NCI-H1092 (cell line): ENCODE measurements at places on chromosomes 11 and 22.

DNA sequence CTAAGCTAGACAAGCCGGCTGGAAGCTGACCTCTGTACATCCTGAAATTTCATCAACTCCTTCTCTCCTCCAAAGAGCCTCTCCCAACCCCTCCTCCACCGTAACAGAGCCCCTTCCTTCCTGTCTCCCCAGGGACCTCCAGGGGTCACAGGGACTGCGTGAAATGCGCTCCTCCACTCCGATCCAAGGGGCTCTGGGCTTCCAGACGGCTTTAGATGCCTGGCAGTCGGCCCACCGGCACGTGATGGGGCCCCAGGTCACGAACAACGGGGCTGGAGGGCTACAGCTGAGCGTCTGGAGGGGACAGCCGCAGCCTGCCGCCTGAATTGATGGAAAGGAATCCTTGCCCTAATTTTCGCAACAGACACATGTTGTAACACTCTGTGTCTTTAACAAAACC is 264.1 kb downstream of the MN1 start:
- DNase-seq = no peak

GRCh38 chr22:45506816-45507360 is 4.2 kb downstream of the FBLN1 start:
- DNase-seq = no peak

- DNase-seq = no peak
These were observed 107.7 kb upstream of the DDI1 start for GRCh38 chr11:103928802-103929161.

- DNase-seq = no peak
These were observed 574.8 kb downstream of the JRKL start for GRCh38 chr11:96964661-96965060.

GRCh38 chr11:118913411-118914125 is 12.2 kb downstream of the BCL9L start:
- no peak for DNase-seq

DNA sequence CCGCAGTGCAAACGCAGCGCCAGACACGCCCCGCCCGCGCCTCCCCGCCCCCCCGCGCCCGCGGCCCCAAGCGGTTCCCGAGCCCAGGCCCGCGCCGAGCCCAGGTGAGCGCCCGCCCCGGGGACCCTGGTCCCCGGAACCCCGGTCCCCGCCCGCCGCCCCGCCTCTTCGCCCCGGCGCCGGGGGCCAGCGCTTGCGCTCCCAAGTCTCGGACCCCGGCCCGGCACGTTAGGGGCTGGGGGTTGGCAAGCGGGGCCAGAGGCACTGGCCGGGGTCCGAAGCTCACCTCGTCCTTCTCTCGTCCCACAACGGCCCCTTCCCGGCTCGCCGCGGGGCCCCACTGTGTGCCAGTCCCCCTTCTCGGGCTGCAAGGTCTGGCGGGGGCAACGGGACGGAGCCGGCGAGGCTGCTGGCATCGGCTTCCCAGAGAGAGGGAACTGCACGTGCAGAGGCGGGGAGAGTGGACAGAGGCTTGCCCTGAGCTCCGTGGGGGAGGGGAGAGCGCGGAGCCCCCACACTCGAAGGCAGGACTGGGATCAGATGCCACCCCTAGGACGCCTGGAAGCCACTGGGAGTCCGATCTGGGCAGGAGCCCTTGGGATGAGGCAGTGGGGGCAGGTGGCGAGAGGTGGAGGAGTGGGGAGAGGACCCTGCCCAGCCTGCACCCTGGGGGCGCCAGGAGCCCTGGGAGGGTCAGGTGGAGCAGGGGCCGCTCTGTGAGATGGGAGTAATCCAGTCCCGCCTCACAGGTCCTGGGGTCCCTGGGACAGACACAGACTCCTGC is 1.8 kb upstream of the AIFM3 start:
- no peak for DNase-seq

DNA sequence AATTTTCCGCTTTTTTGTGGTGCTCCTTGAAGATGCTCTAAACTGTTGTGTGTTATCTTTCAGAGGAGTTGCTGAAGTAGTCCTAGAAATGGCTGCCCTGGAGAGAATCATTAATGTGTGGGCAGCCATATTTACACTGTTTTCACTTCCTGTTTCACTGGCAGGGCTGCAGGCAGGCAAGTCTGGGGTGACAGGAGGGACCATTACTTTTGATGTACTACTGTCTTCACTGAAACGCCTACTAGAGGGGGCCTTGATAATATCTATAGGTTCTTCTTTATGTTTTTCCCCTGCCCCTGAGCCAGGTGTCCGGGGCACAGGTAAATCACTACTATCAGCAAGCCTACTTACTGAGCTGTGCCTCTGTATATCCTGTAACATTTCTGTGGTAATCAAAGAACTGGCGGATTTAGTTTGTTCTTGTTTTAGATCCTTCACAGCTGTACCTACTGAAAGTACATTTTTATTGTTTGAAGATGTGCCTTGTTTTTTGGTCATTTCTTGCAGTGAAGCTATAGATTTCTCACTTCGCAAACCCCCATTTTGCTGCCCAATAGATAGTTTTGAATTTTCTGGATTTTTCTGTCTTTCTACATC is 39.7 kb downstream of the ACAT1 start:
- DNase-seq = no peak

DNA sequence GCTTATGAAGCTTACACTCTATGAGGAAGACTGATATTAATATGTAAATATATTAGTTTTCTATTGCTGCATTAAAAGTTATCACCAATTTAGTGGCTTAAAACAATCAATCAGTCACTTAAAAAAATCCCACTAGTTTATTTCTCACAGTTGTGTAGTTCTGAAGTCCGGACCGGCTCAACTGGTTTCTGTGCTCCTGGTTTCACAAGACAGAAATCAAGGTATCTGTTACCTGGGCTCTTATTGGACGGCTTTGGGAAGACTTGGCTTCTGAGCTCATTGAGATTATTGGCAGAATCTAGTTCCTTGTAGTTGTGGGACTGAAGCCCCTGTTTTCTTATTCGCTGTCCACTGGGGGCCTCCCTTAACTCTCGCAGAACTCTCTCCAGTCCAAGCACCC is 343.0 kb downstream of the RAB38 start:
- DNase-seq = no peak

DNA sequence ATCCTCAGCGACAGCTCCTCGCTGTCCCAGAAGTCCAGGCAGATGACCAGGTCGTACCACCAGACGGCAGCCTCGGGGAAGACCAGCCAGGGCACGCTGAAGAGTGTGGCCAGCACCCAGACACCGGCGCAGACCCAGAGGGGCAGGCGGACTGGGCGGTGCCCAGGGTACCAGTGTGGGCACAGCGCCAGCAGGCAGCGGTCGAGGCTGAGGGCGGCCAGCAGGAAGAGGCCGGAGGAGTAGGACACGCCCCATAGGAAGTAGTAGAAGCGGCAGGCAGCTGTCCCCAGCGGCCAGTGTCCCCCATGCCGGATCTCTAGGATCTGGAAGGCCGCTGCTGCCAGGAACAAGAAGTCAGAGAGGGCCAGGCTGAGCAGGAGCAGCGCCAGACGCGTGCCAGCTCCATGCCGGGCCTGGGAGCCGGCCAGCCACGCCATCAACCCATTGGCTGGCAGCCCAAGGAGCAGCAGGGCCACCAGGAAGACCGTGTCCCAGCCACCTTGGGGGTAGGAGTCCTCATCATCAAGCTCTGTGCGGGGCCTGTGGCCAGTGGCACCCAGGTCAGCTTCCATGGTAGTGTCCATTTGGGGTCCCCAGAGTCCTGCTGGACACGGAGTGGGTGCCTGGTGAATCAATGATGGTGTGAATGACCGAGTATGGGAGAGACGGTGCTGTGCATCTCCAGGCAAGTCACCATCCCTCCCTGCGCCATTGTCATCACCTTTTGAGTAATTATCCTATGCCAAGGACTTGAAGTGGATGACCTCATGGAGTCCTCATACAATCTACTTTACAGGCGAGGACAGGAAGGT is at the start of gene GPR152:
Gene GPR152, minus strand, starts transcription at position 589 of the 812 bp plus-strand sequence. Its CDS starts 5 bp downstream, at position 584.
- DNase-seq = peak; percentile 19

GRCh38 chr11:123302751-123303195 is 107.7 kb upstream of the CLMP start:
- no peak for DNase-seq

GRCh38 chr11:26688701-26689100 is 33.2 kb downstream of the SLC5A12 start:
- DNase-seq = no peak

DNA sequence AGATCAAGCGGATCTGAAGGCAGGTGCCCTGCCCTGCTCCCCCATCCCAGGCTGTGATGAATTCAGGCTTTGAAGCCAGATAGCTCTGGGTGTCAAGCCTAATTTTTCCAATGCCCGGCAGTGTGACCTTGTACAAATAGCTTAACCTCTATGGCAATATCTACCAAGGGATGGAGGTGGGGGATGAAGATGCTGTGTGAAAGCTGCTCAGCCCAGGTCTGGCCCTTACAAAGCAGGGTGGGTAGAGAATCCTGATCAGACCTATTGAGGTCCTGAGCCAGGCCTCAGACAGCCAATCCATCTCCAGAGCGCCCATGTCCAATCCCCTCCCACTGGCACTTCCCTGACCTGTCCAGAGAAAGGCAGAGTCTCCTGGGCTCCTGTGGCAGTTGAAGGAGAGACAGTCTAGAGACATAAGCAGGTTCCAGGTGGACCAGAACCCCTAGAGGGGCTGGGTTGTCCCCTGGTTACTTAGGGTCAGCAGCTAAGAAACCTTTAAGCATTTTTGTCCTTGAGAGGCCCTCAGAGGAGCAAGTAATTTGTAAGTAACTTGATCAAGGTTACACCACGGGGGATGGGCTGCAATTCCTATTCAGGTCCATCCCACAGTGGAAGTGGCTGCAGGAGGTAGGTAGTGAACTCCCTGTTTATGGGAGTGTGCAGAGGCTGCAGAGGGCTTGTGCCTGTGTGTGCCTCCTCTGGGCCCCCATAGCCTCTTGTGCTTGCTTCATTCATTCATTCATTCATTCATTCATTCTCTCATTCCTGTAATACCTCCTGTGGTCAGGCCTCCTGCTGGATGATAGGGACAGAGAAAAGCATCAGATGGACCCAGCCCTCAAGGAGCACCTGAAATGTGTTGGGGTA is 10.4 kb downstream of the P2RY2 start:
- no peak for DNase-seq

GRCh38 chr11:23611726-23612125 is 751.5 kb upstream of the CCDC179 start:
- DNase-seq = no peak

- no peak for DNase-seq
These were observed 63.0 kb upstream of the TTLL12 start for GRCh38 chr22:43249789-43250471.

- no peak for DNase-seq
These were observed 215.3 kb downstream of the BARX2 start for GRCh38 chr11:129590753-129591475.

- DNase-seq = no peak
These were observed 7.0 kb upstream of the CHADL start for GRCh38 chr22:41247703-41248102.

- no peak for DNase-seq
These were observed 60.6 kb downstream of the PLEKHA7 start for GRCh38 chr11:16953663-16954062.

- DNase-seq = no peak
These were observed 53.8 kb upstream of the PRR5 start for GRCh38 chr22:44648085-44648820.

GRCh38 chr22:30221121-30221992 is 25.2 kb downstream of the LIF start:
- DNase-seq = no peak

DNA sequence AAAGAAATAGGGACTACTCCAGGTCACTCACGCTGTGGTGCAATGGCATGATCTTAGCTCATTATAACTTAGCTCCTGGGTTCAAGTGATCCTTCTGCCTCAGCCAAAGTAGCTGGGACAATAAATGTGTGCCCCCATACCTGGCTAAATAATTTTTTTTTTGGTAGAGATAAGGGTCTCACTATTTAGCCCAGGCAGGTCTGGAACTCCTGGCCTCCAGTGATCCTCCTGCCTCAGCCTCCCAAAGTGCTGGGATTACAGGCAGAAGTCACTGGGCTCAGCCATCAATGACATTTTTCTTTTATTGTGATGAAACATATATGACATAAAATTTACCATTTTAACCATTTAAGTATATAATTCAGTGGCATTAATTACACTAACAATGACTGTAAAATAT is 10.6 kb downstream of the SLC5A4 start:
- DNase-seq = no peak

- DNase-seq = no peak
These were observed 41.3 kb downstream of the POLD3 start for GRCh38 chr11:74633406-74634393.

GRCh38 chr22:40081662-40082061 is 86.9 kb downstream of the FAM83F start:
- DNase-seq = no peak

GRCh38 chr11:69312453-69313404 is 18.8 kb downstream of the MYEOV start:
- peak; percentile 75 for DNase-seq

GRCh38 chr22:33841281-33842005 is 78.8 kb downstream of the LARGE1 start:
- DNase-seq = no peak
